ENCODE measurements at places on chromosomes 4 and X.

- DNase-seq: no peak
Observed at GRCh38 chrX:118459494-118459893, 36.1 kb upstream of the DOCK11 start.

- DNase-seq: no peak
Observed at GRCh38 chrX:3280706-3281105, 65.7 kb downstream of the MXRA5 start.

- DNase-seq: no peak
Observed at GRCh38 chr4:6280365-6280996, 10.8 kb downstream of the WFS1 start.

DNA sequence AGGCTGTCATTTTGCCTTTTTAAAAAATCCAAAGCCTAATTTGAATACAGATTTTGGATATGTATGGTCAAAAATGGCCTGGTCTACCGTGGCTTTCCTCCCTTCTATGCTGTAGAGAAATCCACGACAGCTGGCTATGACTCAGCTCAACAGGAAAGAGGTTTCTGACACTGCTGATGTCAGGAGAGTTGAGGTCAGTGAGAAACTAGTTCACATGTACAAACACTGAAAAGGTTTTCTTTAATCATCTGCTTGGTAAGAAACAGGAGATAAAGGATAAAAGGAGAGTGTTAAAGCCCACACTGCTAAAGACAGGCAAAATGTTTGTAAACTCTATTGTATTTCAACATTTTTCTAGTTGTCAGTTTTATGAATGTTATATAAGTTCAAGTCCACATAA lies 113.9 kb downstream of the NYX start:
- peak; percentile 8 for DNase-seq

DNA sequence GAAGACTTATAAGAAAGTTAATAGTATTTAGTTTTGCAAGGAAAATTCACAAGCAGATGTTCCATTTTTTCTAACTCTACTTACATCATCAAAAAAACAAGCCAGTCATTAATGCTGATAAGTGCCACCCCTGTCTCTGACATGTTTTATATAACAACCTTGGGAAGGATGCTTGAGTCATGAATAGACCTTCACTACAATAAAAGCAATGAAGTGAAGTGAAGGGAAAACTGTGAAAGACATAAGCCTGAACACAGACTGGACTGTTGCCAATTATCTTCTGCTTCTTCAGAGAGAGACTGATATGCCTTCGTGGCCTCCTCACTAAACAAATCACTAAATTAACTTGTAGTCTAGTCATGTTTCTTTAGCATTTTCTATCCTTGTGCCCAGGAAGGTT lies 353.2 kb downstream of the PDHA2 start:
- DNase-seq: no peak

- no peak for DNase-seq
Observed at GRCh38 chr4:144611850-144612249, 34.1 kb upstream of the HHIP start.

DNA sequence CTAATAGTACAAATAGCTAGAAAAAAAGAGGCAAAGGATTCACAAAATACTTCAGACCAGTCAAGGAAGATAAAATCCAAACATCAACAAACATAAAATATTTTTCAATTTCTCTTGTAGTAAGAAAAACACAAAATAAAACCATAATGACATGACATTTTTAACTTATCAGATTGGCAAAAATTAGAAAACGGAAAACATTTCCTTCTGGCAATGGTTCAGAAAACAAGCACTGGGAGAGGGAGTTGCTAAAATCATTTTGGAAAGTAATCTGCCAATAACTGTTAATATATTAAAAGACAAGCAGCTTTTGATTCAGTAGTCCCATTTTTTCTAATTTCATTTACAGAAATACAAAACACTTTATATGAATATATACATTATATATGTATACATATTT lies 26.1 kb downstream of the TKTL2 start:
- DNase-seq: no peak

- peak; percentile 60 for DNase-seq
Observed at GRCh38 chrX:49291615-49292337, 11.7 kb upstream of the GAGE10 start.

- DNase-seq: no peak
Observed at GRCh38 chrX:140672840-140673731, 36.5 kb upstream of the LINC00632 start.

DNA sequence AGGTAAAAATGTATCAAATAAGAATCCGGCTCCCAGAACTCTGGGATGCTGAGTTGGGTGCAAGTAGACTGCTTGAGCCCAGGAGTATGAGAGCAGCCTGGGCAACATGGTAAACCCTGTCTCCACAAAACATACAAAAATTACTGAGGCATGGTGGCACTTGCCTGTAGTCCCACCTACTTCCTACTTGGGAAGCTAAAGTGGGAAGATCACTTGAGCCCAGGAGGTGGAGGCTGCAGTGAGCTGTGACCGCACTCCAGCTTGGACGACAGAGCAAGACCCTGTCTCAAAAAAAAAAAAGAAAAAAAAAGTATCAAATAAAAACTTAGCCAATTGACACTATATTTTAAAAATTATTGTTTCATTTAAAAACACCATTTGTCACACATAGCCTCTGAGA lies 84.4 kb downstream of the FBXW7 start:
- no peak for DNase-seq

GRCh38 chr4:177267911-177268310 lies 41.8 kb upstream of the NEIL3 start:
- DNase-seq: no peak

GRCh38 chrX:142483965-142484364 lies 278.9 kb upstream of the MAGEC2 start:
- DNase-seq: no peak

- no peak for DNase-seq
Observed at GRCh38 chr4:121339307-121339706, 41.5 kb downstream of the QRFPR start.

- DNase-seq: no peak
Observed at GRCh38 chr4:71944956-71945355, 86.8 kb upstream of the NPFFR2 start.

DNA sequence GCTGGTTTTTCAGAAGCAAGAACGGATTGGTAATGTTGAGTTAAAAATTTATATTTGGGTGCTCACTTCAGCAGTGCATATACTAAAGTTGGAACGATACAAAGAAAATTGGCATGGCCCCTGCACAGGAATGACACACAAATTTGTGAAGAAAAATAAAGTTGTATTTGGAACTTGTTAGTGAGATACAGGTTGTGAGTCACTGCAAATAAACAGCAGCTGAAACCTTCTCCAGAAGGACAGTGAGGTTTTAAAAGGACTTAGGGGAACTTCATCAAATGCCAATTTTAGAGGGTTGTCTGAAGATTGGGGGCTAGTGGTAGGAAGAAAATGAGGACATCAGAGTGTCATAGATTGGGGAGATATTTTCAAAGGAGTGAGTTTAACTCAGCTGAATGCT lies 79.7 kb upstream of the ELOVL6 start:
- no peak for DNase-seq

- no peak for DNase-seq
Observed at GRCh38 chr4:101355767-101356702, 8.7 kb upstream of the PPP3CA start.

DNA sequence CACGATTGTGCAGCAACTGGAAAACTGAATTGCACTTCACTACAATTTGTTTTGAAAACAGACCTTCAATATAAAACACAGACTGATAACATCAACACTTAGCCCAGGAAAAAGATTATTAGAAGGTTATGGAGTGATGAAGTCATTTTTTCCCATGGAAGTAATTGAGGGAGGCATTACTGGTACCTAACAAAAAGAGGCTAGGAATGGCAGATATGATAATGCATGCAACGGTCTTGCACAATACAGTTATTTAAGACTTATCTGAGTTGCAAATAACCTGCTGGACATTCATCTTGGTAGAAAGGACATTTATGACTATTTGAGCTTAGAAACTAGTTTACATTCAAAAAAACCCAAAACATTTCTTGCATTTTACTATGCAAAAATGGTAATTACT lies 1031.9 kb downstream of the FAT4 start:
- DNase-seq: no peak

DNA sequence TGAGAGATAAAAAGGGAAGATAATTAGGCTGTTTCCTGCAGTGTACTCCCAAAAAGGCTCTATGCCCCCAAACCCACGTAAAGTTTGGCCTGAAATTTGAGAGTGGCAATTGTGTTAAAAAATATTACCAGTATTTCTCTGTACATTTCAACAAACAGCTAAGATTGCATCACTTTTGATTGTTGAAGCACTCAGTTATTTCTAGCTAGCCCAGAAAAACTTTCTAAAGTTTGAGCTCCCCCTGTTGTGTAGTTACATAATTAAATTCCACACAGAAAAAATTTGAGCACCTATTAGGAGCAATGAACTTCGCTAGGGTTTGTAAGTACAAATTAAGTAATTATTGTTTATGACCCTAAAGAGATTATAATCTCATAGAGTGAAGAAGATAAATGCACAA lies 109.4 kb downstream of the DLG3 start:
- DNase-seq: no peak

DNA sequence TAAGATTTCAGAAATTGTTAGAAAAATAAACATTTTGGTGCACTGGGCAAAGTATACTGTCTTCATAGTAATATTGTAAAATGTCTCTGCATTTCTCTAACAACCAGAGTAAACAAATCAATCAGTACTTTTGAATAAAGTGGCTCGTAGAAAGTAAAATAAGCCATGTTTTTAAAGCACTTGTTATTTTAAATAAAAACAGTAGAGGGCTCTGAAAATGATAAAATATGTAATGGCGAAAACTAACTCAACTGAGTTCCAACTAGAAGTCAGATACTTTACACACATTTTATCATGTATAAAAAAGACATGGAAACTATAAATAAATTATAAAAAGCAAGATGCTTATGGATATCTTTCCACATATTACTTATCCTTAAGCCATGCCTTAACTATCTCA lies 1134.4 kb downstream of the PDHA2 start:
- no peak for DNase-seq

DNA sequence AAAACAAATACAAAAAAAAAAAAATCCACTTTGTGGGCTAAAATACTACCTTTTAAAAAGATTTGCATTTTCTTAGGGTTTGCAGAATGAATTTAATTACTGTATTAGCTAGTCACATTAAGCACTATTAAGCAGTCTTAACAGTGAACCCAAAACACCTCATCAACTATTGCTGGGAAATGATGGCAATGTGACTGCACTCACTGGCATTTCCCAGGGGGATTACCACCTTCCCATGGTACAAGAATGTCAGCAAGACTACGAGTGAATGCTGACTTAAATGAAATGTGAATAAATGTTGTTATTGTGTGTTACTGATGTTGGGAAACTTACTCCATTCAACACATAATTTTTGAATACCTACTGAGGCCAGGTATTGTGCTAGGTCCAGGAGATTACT lies 10.0 kb upstream of the SLC9B2 start:
- DNase-seq: no peak

GRCh38 chr4:41429280-41429669 lies 108.7 kb upstream of the LIMCH1 start:
- no peak for DNase-seq

- DNase-seq: no peak
Observed at GRCh38 chrX:7086384-7086783, 61.1 kb upstream of the STS start.

DNA sequence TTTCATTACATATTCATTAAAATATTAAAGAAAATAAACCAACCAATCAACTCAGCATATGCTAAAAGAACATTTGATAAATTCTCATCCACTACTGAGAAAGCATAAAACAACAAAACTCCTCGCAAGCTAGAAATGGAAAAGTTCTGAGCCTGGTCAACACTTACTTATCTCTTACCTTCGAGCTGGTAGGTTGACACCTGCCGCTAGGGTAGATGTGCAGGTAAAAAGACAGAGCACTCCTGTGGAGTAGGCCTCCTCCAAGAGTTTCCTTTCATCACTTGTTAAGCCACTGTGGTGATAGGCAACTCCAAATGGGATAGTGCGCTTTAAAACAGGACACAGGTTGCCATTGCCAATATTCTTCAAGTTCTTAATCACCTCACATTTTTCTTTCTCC lies 18.9 kb downstream of the HELQ start:
- no peak for DNase-seq

Measured in stimulated activated CD4-positive, alpha-beta T cell treated with anti-CD3 and anti-CD28 coated beads, Interleukin-12 subunit alpha, Interleukin-12 subunit beta, amount 100 ng/mL, for 48 hours (primary cell).